ENCODE measurements at places on chromosomes 12 and 14.

GRCh38 chr12:6374786-6375160 is 590 bp downstream of the SCNN1A start:
- no peak for DNase-seq

GRCh38 chr14:41120402-41120801 is 486.3 kb upstream of the LRFN5 start:
- DNase-seq, result no peak

- DNase-seq, result no peak
Measured at GRCh38 chr14:73057944-73058223, 450 bp upstream of the RBM25 start.

DNA sequence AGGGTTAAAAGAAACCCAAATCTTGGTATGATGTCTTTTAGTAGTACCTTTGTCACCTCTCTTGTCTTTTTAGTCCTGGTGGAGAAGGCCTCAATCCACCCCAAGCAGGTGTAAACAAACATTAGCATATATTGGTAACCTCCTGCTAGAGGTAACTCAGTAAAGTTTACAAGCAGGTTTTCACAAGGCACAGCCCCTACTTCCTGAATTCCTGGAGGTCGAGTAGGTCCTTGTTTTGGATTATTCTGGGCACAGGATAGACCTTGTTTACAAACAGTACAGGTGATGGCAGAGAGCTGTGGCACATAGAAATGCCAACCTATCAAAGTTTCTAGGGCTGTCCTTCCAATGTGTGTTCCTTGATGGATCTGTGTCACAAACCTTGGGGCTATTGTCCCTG is 99.1 kb downstream of the ALG10 start:
- no peak for DNase-seq

- peak; percentile 48 for DNase-seq
Measured at GRCh38 chr14:99195602-99196309, 76.2 kb downstream of the BCL11B start.

GRCh38 chr14:88868558-88869159 is 44.2 kb downstream of the TTC8 start:
- DNase-seq, result peak; percentile 5

- no peak for DNase-seq
Measured at GRCh38 chr12:32544893-32545292, 134.2 kb upstream of the DNM1L start.

- no peak for DNase-seq
Measured at GRCh38 chr12:49923035-49923644, 19.4 kb upstream of the FAIM2 start.
